ENCODE measurements at places on chromosomes 7 and 10. TPM values are rescaled to one million over a fixed set of nuclear protein-coding genes. Genes with fewer than 3 reads are reported as not detected.

DNA sequence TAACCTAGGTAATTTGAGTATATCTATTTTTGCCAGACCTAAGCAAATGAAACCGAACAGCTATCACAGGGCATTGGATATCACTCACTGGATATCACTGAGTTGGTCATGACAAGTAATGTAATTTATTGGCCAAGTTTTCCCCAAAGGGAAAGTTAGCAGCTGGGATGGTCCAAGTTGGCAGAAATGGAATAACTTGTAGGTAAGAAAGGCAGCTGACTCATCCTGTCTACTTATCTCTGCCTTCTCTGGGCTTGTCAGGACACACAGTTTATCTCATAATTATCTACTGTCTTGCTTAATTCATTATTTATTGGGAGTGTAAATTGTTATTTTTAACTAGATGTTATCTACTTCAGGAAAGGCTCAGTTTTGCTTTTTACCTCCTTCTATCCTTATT, 502.0 kb upstream of the DPP6 start:
- no peak for DNase-seq
- no peaks in the 10 kb centered on the region for H3K4me1 ChIP-seq
- H3K27me3 ChIP-seq = no peaks in the 10 kb centered on the region
- no peak overlapping the region for H3K4me3 ChIP-seq
- H3K27ac ChIP-seq = no peak overlapping the region
- no peaks in the 10 kb centered on the region for H3K36me3 ChIP-seq

- H3K27me3 ChIP-seq = no peaks in the 10 kb centered on the region
- H3K36me3 ChIP-seq = peaks cover 30% of the 10 kb centered on the region
- DNase-seq = peak; percentile 28
These were observed 22.6 kb downstream of the ZNF786 start for GRCh38 chr7:149067869-149068268.

DNA sequence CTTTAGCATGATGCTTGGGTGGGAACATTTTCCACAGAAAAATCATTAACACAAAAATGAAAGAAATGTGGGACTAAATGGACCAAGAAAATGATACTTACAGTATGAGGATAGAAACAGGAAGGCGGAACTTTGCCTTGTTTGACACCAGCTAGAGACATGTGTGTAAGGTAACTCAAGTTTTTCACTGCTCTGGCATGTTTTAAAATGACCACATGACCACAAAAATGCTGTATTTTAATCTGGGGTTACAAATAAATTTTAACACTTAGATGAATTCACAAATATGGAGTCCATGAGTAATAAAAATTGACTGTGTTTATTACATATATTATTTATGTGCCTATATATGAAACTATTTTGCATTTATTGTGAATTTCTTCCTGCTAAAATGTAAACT, 100.9 kb upstream of the PHYHIPL start:
- no peak for DNase-seq
- H3K4me3 ChIP-seq = no peak overlapping the region
- no peaks in the 10 kb centered on the region for H3K4me1 ChIP-seq
- H3K27me3 ChIP-seq = no peaks in the 10 kb centered on the region

Gene PSMC2
- 93.9 TPM for total RNA-seq

- H3K4me3 ChIP-seq = no peak overlapping the region
- H3K36me3 ChIP-seq = no peaks in the 10 kb centered on the region
- no peaks in the 10 kb centered on the region for H3K27me3 ChIP-seq
- H3K27ac ChIP-seq = no peak overlapping the region
These were observed 513.9 kb downstream of the ADRA2A start for GRCh38 chr10:111590703-111591102.

DNA sequence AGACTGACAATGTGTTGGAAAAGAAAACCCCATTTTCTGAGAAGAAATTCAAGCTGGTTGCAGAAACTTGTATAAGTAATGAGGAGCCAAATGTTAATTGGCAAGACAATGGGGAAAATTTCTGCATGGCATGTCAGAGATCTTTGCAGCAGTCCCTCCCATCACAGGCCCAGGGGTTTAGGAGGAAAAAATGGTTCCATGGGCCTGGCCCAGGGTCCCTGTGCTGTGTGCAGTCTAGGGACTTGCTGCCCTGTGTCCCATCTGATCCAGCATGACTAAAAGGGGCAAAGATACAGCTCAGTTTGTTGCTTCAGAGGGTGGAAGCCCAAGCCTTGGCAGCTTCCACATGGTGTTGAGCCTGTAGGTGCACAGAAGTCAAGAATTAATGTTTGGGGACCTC, 440.3 kb upstream of the TPK1 start:
- no peak overlapping the region for H3K4me3 ChIP-seq
- no peak for DNase-seq
- H3K4me1 ChIP-seq = no peaks in the 10 kb centered on the region
- H3K27ac ChIP-seq = no peak overlapping the region

GRCh38 chr7:129332254-129333035, 101.8 kb upstream of the STRIP2 start:
- H3K4me1 ChIP-seq = no peaks in the 10 kb centered on the region
- H3K4me3 ChIP-seq = no peak overlapping the region
- H3K27me3 ChIP-seq = no peaks in the 10 kb centered on the region
- DNase-seq = no peak
- H3K27ac ChIP-seq = no peak overlapping the region

Gene TBX20
- not detected for total RNA-seq

DNA sequence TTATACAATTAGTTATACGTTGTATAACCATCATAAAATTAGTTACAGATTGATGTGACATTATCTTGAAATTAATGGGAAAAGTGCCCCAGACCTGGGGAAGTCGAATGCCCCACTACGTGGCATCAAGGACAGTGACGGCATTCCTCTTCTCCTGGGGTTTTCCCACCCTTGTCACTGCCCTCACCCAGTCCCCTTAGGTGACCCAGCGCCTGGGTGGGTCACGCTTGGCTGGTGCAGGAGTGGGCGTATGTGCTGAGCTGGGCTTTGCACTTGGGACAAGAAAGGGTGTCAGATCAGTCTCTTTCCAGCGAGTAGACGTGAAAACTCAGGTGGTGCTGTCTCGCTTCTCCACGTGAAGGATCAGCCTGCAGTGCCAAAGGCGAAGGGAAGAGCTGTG, 7.6 kb downstream of the FOXK1 start:
- peaks cover 30% of the 10 kb centered on the region for H3K4me1 ChIP-seq
- H3K36me3 ChIP-seq = no peaks in the 10 kb centered on the region
- H3K4me3 ChIP-seq = no peak overlapping the region
- no peak overlapping the region for H3K27ac ChIP-seq
